ENCODE measurements at places on chromosomes 12 and 14.

GRCh38 chr12:84131076-84131475 is 781.5 kb downstream of the SLC6A15 start:
- no peak for DNase-seq

DNA sequence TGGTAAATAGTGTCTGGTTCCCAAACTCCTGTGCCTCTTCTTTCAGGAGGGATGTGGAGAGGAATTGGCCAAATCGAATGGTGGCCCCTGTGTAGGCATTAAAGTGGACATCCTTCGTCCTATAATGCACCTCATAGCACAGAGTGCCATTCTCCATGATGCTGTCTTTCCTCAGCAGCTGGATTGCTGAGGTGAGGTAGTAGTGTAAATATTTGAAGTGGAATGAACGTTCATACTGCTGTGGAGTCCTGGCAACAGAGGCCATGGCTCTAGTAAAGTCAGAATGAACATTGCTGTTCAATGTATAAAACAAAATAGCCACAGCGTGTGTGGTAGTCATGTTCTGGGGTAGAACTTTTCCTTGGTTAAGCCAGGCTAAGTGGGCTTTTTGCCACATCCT is 2.7 kb downstream of the ART4 start:
- no peak for DNase-seq

- no peak for DNase-seq
Measured at GRCh38 chr14:50657753-50658152, 10.4 kb downstream of the SAV1 start.

GRCh38 chr12:10968765-10969456 is 17.8 kb downstream of the TAS2R50 start:
- DNase-seq, result no peak

DNA sequence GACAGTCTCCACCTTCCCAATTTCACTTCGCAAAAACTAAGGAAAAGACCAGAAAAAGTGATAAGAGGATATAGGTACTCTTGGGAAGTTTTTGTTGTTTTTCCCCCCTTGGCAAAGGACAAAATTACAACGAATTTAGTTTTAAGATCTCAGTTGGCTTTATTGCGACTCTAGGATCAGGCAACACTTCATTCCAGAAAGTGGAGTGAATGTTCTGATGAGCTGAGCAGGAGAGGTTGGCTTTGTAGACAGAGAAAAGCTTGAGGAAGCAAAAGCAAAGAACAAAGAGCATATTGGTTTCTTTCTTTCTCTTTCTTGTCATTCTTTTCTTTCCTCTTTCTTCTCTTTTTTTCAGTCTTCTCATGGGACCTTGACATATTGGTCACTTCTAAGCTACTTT is 640 bp upstream of the ZFYVE1 start:
- no peak for DNase-seq

DNA sequence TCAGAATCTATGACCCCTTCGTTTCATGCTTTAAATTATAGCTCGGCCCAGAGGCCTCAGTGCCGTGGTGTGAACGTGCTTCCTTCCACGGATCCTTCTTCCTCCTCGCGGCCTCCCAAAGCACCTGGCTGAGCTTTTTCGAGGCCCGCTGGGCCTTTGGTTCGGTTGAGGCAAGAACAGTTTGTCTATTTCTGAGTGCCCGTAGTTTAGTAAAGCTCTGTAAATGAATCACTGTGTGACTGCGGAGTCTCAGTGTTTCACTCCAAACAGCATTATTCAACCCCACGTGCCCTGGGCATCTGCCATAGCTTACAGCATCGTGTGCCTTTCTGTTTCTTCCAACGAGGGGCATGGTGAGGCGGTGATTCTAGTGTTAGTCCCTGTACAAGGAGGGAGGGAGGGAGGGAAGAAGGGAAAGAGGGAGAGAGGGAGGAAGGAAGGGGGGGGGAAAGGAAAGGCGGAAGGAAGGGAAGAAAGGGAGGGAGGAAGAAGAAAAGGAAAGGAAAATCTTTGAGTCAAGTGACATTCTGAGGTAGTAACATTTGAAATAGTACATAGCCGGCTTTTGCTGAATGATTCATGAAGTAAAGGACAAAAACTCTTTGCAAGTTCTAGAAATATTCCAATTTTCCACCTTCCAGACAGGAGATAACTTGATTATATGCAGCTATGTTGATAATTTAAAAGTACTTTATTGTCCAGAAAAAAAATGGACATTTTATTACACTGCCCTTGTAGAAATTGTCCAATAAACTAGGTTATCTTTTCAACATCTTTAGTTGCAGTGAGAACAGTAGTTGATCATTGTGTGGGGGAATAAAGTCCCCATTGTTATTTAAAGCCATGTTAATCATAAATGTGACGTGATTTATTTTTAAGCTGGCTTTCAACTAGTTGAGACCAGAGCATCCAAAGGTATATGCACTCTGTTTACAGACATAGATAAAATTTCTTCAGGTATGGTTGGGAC is 1.2 kb upstream of the TRIM9 start:
- peak; percentile 81 for DNase-seq

DNA sequence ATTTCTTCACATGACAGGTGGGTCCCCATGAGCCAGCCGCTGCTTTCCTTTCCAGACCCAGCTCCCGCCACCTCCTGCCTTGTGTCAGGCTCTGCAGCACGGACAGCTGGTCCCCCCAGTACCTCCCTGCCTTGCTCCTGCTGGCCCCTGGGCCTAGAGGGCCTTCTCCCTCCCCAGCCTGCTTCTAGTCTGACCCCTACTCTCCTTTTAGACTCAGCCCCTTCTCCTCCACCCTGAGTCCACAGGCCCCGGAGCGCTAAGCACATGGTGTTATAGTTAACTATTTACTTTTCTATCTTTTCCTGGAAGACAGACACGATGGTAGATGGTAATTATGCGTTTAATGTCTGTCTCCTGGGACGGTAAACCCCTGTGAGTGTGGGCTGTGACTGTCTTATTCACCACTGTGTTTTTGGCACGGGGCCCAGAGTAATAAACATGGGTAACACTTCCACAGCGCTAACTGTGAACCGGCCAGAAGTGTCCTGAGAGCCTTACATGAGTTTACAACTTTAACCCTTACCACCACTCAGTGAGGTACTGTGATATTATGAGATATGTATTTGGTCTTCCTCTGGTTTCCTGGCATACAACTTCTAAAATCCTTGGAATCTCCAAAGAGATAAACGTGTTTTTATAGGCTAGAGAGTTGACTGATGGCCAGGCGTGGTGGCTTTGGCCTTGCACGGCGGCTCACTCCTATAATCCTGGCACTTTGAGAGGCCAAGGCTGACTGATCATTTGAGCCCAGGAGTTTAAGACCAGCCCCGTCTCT is 41.2 kb downstream of the DGLUCY start:
- DNase-seq, result no peak

- peak; percentile 48 for DNase-seq
Measured at GRCh38 chr14:53151523-53152183, 1.5 kb downstream of the DDHD1 start.
